ENCODE measurements at places on chromosomes 4 and X.

GRCh38 chr4:159370286-159370685, 267.4 kb downstream of the RAPGEF2 start:
- DNase-seq, result no peak

- no peak for DNase-seq
Measured at GRCh38 chrX:40448793-40449192, 132.0 kb upstream of the ATP6AP2 start.

GRCh38 chr4:56870946-56871345, 36.8 kb upstream of the REST start:
- DNase-seq, result peak; percentile 87

- no peak for DNase-seq
Measured at GRCh38 chr4:39324897-39325613, 41.1 kb downstream of the RFC1 start.

DNA sequence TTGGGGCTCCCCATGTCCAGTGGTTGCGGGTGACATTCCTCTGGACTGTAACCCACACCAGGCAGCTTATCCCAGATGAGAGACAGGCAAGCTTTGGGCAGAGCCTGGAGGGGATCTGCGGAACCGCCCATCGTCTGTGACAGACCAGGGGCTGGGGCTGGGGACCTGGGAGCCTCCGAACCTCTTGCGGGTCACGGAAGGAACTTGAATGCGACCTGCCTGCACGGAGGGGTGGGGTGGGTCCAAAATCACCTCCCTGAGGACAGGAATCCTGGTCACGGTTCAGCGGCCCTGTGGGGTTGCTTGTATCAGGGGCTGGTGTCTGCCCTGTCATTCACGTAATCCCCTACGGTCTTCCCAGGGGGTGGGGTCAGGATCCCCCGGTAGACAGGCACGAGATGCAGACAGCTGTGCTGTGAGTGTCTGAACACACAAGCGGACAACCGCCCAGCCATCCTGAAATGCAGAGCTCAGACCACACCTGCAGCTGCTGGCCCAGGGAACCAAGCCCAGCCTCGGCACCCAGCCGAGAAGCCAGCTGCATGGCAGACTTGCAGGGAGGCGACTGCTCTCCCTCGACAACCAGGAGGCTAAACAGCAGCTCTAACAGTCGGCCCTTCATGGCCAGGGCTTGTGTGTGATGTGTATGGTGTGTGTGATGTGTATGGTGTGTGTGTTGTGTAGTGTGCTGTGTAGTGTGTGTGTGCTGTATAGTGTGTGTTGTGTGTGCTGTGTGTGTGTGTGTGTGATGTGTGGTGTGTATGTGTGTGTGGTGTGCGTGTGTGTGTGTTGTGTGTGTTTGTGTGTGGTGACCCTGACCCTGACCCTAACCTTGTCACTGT, 105.9 kb upstream of the ADRA2C start:
- DNase-seq, result peak; percentile 71

DNA sequence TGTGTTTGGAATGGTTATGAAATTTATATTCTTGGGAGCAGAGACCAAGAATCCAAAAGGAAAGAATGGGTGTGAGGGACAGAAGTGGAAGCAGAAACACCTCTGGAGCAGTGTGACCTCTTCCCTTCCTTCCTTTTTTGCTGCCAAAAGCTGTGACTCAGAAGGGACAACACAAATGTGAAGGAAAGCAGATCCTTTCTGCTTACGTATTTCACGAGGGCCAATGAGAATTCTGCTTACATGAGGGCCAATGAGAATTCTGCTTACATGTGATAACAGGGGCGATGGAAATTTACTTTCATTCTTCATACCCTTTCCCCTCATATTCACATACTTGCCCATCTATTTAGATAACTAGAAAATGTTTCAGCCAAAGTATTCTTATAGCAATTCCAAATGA, 404.6 kb downstream of the PRDM5 start:
- DNase-seq, result no peak

DNA sequence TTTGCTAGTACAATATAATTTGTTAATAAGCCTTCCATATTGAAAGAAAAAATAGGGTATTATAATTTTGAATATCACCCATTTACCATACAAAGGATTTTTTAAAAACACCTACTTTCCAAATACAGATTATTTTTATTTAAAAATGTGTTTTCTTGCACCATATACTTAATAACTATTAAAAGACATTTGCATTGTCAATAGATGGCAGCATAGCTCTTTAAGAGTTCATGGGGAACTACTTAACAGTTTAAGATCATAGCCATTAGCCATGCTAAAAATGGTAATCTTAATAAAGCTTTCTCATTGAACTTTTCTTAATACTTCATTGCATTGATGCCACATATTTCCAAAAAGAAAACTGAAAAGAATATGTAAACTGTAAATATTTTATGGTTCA, 1995.9 kb downstream of the C4orf33 start:
- peak; percentile 72 for DNase-seq

GRCh38 chrX:70292788-70293187, 2.9 kb downstream of the KIF4A start:
- no peak for DNase-seq

GRCh38 chr4:66266035-66266434, 595.7 kb upstream of the EPHA5 start:
- no peak for DNase-seq

- DNase-seq, result no peak
Measured at GRCh38 chr4:178148106-178148505, 705.9 kb upstream of the AGA start.

- DNase-seq, result peak; percentile 79
Measured at GRCh38 chr4:5399790-5400421, 308.5 kb downstream of the EVC2 start.

DNA sequence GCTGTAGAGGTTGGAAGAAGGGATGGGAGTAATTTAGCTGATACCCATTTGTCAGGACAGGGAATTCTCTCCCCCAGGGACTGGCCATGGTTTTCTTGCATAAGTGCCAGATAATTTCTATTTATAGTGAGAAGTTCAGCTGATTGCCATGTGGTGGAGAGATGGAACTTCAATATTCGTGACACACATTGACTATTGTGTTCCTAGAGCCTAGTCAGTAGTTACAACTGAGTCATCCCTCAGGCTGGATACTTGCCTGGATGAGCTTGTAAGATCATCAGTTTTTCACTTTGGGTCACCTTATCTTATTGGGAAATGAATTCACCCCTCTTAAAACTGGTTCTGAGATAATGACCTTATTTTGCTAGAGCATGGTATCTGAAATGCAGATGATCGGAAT, 32.2 kb downstream of the CFAP299 start:
- no peak for DNase-seq

GRCh38 chr4:180578175-180578574, 1665.0 kb upstream of the TENM3 start:
- peak; percentile 40 for DNase-seq

DNA sequence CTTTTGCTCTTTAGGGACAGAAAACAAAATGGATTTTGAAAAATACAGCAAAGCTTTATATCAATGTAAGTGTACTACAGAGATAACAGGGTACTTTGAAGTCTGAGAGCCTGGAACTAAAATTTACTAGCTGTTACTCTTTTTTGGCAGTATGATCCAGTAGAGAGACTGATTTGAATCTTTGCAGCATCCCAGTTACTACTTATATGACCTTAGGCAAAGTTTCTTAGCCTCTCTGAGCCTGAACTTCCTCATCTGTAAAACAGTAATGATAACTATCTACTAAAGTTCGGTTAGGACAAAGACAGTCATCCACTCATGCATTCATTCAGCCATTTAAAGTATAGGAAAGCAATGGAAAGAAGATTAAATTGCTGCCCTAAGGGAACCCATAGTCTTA, 10.1 kb downstream of the BRWD3 start:
- DNase-seq, result no peak

- no peak for DNase-seq
Measured at GRCh38 chr4:52728691-52729240, 22.5 kb downstream of the ERVMER34-1 start.

DNA sequence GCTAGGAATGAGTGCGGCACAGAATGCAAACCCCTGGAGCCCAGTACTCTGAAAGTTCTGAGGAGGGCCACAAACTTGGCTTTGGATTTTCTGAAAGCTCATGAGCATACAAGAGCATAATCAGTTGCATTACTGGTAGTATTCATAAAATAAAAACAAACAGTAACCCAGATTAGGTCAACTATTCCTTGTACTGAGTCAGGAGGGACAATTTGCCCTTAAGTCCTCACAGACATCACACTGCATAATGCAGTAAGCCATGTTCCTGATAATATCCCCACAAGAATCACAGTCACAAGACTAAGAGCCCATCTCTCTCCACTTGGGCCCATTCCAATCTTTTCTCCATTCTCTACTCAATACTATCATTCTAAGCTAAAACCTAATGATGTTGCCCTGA, 126.9 kb upstream of the NEIL3 start:
- no peak for DNase-seq

- DNase-seq, result no peak
Measured at GRCh38 chr4:21882051-21882839, 66.3 kb downstream of the KCNIP4 start.

GRCh38 chr4:5455003-5455585, 253.3 kb downstream of the EVC2 start:
- no peak for DNase-seq

DNA sequence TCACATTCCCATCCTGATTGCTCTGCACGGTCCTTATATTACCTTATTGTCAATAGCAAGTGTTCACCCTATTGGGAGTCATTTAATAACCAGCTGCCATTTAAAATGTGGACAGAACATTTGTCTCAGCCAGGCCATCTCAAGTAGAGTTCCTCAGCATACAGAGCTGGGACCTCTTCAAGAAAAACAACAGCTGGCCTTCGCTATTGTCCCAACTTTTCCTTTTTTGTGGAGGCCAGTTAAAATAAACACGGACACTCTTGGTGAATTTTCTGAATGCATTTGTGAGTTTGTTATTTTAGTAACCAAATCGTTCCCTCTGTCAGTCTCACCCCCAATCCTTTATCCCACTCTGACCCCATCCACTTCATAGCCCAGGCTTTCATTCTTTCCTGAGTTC, 395.3 kb upstream of the PITX2 start:
- DNase-seq, result no peak

DNA sequence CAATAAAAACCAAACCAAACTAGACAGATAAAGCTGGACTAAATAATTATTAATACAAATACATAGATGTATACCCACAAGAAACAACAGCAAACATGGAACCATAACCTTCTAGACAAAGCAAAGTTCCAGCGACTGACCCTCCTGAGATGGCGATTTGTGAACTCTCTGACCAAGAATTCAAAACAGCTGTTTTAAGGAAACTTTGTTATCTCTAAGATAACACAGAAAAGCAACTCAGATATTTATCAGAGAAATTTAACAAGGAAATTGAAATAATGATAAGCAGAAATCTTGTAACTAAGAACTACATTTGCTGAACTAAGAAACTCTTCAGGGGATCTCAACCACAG, 23.4 kb upstream of the MTHFD2L start:
- no peak for DNase-seq

DNA sequence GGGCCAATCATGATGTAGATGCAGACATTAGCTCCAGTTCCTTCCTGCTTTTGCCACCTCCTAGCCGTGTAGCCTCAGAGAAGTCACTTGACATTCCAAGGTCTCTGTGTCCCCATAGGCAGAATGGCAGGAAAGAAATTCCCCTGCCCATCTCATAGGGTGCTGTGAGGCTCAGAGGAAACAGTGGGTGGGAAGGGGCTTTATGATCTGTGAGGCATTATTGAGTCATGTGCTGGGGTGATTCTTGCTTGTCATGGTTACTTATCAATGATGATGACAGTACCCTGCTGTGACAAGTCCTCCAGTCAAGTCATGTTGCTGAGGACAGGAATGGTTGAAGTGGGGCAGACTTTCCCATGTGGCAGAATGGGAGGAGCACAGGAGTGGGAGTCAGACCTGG, 63.7 kb downstream of the MSX1 start:
- no peak for DNase-seq

All from eye (tissue), 1 donor.